Mesothelial cell of epicardium (in vitro differentiated cells): ENCODE measurements at places on chromosomes 11 and 22. TPM values are rescaled to one million over a fixed set of nuclear protein-coding genes. Genes with fewer than 3 reads are reported as not detected.

The HMOX1 gene
- total RNA-seq = 1.6 to 2.8 TPM (median 1.6 TPM) in 3 replicates

- DNase-seq = no peak
Measured at GRCh38 chr11:3962406-3962840, 107.0 kb downstream of the STIM1 start.

GRCh38 chr11:32092581-32093170, 1.8 kb downstream of the RCN1 start:
- no peak for DNase-seq

The TMEM191B gene
- 1.5 to 2.1 TPM (median 1.8 TPM) in 3 replicates for total RNA-seq

- no peak for DNase-seq
Measured at GRCh38 chr11:30228323-30228884, 2.4 kb upstream of the FSHB start.

The ANKK1 gene
- total RNA-seq = 2.1 to 2.8 TPM (median 2.4 TPM) in 3 replicates

- no peak for DNase-seq
Measured at GRCh38 chr11:34846467-34846866, 69.7 kb downstream of the APIP start.

DNA sequence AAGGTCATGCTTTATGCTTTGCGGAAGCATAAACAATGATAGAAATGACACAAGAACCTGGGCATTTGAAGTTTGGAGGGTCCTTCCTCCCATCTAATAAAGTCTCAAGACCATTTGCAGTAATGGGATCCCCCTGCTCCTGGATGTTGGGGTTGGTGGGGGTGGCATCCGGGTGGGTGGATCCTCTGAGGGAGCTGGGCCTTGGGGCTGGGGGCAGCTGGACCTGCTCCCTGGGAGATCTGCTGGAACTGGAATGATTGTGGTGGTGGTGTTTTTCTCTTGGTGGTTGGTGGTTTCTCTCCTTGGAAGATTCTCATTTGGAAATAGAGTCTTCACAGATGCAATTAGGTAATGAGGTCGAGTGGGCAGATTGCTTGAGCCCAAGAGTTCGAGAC, 2.2 kb upstream of the NAP1L4 start:
- no peak for DNase-seq

DNA sequence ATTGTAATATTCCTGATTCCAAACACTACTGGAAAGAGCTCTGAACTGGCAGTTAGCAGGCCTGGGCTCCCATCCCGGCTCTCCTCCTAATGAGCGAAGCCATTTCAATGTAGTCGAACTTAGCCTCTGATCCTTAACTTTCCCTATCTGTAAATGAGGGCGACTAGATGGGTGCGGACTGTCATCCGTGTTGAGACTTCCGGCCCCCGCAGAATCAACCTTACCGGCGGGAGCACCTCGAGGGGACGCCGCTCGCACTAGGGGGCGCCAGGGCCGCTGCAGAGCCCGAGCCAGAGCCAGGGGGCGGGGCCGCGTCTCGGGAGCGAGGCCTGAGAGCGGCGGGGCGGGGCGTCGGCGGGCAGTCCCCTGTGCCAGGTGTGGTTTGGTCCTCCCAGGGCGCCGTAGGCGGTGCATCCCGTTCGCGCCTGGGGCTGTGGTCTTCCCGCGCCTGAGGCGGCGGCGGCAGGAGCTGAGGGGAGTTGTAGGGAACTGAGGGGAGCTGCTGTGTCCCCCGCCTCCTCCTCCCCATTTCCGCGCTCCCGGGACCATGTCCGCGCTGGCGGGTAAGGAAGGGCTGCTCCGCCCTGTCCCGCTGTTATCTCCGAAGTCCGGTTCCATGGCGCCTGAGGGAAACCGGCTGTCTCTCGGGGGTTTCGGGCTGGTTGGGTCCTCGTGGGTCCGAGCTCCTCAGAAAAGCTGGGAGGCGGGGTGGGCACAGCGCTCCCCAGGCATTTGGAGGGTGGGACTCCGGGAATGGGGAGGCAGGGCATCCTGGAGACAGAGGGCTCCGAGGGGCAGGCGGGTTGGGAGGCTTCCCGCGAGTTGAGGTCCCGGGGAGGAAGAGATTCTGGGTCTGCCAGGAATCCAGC, at the start of gene LIMK2:
TSS of gene LIMK2 (plus strand) at position 437 of the 869 bp plus-strand sequence. CDS start at position 548, 111 bp downstream.
- DNase-seq = peak; percentile 95

The NCAM1 gene
- 137 to 141 TPM (median 139 TPM) in 3 replicates for total RNA-seq

GRCh38 chr11:121552154-121552553, 99.4 kb upstream of the SORL1-AS1 start:
- DNase-seq = no peak

DNA sequence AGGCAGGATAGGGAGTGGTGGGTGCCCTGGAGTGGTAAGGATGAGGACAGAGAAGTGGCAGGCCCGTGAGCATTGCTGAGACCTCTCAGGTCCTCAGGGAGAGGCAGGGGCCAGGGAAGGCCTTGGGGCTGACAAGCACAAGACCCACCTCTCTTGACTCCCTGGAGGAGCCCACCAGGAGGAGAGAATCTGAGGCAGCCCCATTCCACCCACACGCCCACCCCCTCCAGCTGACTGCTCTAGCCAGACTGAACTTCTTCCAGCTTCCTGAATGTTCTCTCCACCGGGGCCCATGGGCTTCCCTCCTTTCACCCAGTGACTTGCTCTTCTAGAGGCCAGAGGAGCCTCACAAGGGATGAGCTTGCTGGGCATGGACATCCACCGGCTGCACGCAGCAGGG, 1403.0 kb downstream of the BRD1 start:
- no peak for DNase-seq

The TREH gene
- total RNA-seq = 0.11 TPM in 1 of 3 replicates, not detected in the others

The FAM180B gene
- 0.18 to 0.36 TPM (median 0.27 TPM) in 3 replicates for total RNA-seq

GRCh38 chr11:30381879-30382278, 59.0 kb downstream of the ARL14EP start:
- no peak for DNase-seq

GRCh38 chr22:49450498-49450897, 377.2 kb downstream of the BRD1 start:
- DNase-seq = no peak

DNA sequence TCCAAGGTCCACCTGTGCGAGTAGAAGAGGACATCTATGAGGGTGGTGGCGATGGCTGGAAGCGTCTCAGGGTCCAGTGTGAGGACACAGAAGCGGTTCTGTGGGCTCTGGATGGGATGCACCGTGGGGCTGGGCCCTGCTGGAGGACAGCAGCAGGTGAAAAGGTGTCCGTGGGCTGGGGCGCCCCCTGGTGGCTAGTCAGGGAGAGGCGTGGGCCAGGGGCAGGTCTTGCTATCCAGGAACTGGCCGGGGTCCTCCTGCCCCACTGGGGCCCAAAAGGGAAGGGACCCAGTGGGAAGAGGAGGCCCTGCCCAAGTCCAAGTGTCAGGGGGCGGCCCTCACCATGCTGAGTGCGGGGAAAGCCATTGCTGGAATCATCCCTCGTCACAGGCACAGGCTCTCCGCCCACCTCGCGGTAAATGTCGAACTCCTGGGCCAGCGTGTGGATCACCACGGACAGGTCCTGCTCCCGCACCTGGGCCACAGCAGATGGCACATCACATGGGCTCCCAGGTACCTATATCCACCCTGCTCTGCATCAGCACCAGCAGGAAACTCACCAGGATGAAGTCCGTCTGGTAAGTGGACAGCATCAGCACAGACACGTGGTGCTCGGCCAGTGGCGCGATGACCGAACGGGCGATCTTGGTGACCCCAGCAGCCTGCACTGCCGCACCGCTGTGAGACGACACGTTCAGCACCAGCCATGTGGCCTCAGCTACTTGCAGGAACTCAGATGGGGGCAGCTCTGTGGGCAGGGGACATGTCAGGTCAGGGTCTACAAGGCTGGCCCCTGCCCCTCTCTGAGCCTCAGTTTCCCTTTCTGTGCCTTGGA, 2.3 kb downstream of the CASTOR1 start:
- peak; percentile 65 for DNase-seq

DNA sequence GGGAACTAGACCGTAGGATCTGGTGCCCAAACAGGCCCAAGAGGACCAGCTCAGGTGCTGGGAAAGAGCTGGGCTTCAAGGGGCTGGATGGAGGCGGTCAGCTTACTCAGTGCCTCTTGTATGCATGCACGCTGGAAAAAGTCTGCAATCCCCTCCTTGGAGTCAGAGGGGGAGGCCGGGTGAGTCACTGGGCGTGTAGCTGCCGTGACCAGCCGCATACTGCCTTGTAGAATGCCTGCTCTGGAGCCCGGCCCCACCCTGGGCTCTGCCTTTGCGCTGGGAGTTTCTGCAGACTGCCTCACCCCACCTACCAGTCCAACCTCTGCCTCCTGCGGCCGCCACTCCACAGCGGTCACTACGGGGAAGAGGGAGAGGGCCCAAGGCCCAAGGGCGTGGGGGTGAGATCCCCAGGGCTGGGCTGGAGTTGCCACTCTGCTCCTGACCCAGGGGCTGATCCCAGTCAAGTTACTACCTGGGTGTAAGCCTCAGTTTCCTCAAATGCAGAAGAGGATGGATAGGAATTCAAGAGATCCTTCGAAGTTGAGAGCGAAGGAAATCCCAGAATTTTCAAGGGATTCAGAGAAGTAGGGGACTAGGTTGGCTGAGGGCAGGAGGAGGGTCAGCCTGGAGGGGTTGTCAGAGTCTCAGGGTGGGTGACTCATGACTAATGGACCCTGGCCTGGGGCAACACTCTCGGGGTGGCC, 4.2 kb downstream of the MRGPRF start:
- DNase-seq = no peak

The UPB1 gene
- 1.3 to 1.5 TPM (median 1.3 TPM) in 3 replicates for total RNA-seq

GRCh38 chr11:134956450-134957210, 544.6 kb upstream of the B3GAT1 start:
- DNase-seq = no peak

The C22orf42 gene
- not detected in 3 replicates for total RNA-seq

The SCUBE1 gene
- 16.2 to 19.4 TPM (median 19.3 TPM) in 3 replicates for total RNA-seq
